ENCODE measurements at places on chromosomes 6 and 20. TPM values are rescaled to one million over a fixed set of nuclear protein-coding genes. Genes with fewer than 3 reads are reported as not detected.
A peak's percentile ranks its signal among the peaks of the same experiment; 100 is the strongest.

The ZNF512B gene
- 19.2 TPM for total RNA-seq

The ARMH2 gene
- total RNA-seq = not detected

The DDO gene
- 3.6 TPM for total RNA-seq

The CNR1 gene
- total RNA-seq = 4.8 TPM

The RAMACL gene
- 1.9 TPM for total RNA-seq

The MAP3K5 gene
- 32.9 TPM for total RNA-seq

The SLC17A2 gene
- total RNA-seq = 0.76 TPM

The CFAP206 gene
- 2.5 TPM for total RNA-seq

The SLC13A3 gene
- total RNA-seq = 31.5 TPM

The VSX1 gene
- total RNA-seq = 0.41 TPM

The PTP4A1 gene
- 43.7 TPM for total RNA-seq

The THBD gene
- 48.1 TPM for total RNA-seq

DNA sequence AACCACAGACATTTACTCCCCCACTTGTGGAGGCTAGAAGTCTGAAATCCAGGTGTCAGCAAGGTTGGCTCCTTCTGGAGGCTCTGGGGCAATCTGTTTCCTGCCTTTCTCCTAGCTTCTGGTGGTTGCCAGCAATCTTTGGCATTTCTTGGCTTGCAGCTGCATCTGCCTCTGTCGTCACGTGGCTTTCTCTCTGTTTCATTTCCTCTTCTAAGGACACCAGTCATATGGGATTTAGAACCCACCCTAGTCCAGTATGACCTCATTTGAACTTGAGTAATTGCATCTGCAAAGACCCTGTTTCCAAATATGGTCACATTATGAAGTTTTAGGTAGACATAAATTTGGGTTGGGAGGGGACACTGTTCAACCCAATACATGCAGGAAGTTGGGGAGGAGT lies 56.2 kb upstream of the EPB41L1 start:
- DNase-seq = no peak

- no peak for DNase-seq
Observed at GRCh38 chr6:14913931-14914330, 331.9 kb upstream of the JARID2 start.

DNA sequence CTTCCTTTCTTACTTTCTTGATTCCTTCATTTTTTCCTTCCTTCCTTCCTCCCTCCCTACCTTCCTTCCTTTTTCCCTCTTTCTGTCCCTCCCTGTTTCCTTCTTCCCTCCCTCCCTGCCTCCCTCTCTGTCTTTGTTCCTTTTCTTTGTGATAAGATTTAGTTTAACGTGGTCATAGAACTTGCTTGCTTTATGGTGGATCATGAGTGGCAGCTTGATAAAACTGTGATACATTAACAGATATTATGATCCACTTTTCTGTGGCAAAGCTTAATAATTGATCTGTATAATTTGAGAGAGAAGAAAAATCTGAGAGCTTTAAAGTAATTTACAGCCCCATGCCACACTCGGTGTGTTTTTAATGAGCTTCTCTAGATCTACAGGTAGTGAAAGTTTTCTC lies 280.5 kb downstream of the RNF144B start:
- no peak for DNase-seq

- no peak for DNase-seq
Observed at GRCh38 chr6:152184573-152184916, 377.1 kb downstream of the ESR1 start.

GRCh38 chr6:147784371-147784770 lies 275.9 kb downstream of the SAMD5 start:
- no peak for DNase-seq

- no peak for DNase-seq
Observed at GRCh38 chr6:165952514-165952913, 215.1 kb downstream of the TBXT start.

- no peak for DNase-seq
Observed at GRCh38 chr20:18727032-18727508, 86.5 kb upstream of the SCP2D1 start.

DNA sequence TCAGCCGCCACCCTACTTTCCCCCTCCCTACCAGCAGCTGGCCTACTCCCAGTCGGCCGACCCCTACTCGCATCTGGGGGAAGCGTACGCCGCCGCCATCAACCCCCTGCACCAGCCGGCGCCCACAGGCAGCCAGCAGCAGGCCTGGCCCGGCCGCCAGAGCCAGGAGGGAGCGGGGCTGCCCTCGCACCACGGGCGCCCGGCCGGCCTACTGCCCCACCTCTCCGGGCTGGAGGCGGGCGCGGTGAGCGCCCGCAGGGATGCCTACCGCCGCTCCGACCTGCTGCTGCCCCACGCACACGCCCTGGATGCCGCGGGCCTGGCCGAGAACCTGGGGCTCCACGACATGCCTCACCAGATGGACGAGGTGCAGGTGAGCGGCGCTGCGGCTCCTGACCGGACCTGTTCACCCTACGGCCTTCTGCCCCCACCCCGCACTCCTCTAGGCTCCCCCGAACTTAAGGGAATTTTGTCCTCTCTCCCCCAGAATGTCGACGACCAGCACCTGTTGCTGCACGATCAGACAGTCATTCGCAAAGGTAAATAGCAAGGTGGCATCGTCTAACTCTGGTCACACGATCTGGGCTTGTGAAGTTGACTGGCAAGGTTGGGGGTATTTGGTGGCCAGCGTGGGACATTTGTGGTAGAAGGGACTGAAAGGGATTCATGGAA lies 2.3 kb downstream of the TFAP2C start:
- DNase-seq = no peak

DNA sequence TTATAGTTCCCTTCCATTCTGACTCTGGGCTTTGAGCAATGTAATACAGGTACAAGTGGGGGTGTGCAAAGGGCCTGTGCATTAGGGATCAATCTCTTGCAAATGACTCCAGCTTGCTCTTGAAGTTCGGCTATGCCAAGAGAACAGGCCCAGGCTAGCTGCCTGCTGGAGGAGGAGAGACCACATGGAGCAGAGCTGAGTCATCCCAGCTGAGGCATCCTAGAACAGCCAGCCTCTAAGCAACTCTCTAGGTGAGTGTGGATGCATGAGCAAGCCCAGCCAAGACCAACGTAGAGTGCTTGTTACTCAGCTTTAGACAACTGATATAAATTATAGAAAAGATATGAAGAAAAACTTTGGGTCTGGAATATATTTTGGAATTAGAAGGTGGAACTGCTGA lies 47.6 kb upstream of the RBM24 start:
- no peak for DNase-seq

- no peak for DNase-seq
Observed at GRCh38 chr6:132072271-132072670, 121.1 kb upstream of the CCN2 start.

- no peak for DNase-seq
Observed at GRCh38 chr20:48455651-48456365, 372.0 kb downstream of the PREX1 start.

DNA sequence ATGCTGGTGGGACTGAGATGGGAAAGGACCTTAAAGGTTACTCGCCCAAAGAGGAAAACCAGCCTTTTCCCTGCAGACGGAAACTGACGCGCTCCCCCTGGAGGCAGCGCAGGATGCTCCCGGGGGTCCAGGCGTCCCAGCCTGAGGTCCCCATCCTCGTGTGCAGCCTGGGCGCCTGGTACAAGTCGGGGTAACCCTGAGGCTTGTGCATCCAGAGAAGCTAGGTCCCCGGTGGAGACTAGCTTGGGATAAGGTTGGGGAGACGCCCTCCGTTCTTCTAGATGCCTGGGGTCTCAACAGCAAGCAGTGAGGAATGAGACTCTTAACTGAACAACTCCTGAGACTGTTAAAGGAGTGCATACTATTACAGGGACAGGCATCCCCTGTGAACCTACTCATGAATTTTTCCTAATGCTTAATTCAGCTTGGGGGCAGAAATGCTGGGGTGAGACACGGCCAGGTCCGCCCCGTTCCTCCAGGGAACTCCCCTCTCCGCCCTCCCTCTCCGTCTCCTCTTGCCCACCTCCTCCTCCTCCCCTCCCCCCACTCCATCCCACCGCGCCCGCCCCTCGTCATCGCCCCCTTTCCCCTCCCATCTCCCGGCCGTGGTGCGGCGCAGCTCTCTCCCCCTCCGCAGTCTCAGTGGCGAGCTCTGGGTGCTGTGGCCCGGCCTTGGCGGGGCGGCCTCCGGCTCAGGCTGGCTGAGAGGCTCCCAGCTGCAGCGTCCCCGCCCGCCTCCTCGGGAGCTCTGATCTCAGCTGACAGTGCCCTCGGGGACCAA lies at the start of gene PRSS35:
TSS of gene PRSS35 (plus strand) at position 634 of the 781 bp plus-strand sequence. CDS start 10,908 bp downstream, outside the sequence.
- DNase-seq = peak; percentile 83

DNA sequence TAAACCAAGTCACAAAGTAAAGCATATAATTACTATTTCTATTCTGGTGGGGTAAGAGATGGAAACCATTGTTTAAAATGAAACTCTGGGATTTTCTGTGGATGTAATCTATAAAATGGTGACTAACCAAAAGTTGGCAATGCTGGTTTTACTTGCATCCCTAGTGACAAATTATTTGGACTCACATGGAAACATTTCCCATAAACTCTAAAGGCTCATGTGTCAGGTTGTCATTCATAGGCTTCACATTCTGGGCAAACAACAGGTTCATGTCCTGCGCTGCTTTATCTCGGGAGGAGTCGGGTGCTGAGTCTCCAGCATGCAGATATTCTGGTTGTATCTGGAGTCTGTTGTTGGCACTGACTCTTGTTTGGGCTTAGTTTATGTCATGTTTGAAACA lies 98.0 kb upstream of the SCP2D1 start:
- no peak for DNase-seq

- DNase-seq = no peak
Observed at GRCh38 chr20:51184289-51184688, 161.4 kb upstream of the KCNG1 start.

- no peak for DNase-seq
Observed at GRCh38 chr6:151065027-151065815, 174.5 kb upstream of the AKAP12 start.

- DNase-seq = no peak
Observed at GRCh38 chr20:22584922-22585785, 782 bp upstream of the FOXA2 start.

DNA sequence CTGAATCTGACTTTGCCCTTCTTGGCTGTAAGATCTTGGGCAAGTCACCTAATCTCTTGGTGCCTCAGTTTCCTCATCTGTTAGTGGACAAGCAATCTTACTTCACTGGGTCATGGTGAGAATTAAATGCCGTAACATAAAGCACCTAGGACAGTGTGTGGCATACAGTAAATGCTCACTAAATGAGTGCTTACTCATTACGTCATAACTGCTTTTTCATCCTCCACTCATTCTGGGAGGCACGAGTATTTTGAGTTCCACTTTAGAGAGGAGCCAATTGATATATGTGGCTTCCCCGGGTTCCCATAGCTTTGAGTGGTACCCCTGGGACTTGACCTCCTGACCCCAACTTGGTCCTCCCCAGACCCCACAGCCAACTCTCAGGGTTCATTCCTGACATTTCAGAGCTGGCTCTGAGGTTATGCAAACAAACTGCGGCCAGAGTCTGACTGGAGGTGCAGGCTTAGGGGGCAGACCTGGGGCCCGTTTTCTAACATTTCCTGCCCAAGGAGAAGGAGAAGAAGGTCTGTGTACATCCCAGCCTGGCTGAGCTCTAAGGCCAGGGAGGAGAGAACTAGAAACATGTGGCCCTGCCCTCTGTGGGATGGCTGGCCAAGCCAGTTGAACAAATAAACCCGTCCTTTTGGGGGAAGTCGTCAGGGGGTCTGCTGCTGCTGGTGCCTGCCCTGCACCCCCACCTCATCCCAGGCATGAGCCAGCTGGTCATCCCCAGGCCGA lies 5.8 kb downstream of the ANGPT4 start:
- DNase-seq = peak; percentile 6

DNA sequence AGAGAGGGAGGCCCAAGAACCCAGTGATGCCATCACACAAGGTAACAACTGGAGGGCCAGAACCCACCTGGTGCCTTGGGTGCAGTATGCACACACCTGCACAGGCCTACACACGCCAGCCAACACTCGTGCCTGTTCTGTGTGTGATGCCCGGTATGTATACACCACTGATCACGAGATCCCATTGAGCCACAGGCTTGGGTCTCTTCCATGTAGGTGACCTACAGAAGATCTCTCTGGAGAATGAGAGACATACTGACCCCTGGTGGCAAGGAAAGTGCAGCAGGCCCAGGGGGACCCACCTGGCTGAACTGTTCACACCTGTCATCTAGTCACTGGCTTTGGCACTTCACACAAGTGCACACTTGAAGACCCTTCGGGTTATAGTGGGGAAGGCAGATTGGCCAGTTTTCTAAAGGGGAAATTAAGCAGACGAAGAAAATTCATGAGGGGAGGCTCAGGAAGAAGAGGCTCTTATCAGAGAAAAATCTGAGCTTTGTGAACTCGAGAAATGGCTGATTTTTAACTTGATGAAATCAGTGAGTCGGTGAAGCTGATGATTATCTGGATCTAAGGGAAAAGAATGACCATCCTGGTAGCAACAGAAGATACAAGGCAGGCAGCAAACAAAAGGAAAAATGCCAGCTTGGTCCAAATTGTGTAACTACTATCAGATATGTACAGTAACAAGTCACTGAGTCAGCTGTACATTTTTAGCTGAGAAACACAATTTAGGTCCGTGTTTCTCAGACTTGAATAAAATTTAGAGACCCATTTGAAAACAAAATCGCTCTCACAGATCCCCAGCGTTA lies 69.1 kb upstream of the PBOV1 start:
- peak; percentile 32 for DNase-seq

- no peak for DNase-seq
Observed at GRCh38 chr6:154874773-154875592, 120.1 kb upstream of the TIAM2 start.

DNA sequence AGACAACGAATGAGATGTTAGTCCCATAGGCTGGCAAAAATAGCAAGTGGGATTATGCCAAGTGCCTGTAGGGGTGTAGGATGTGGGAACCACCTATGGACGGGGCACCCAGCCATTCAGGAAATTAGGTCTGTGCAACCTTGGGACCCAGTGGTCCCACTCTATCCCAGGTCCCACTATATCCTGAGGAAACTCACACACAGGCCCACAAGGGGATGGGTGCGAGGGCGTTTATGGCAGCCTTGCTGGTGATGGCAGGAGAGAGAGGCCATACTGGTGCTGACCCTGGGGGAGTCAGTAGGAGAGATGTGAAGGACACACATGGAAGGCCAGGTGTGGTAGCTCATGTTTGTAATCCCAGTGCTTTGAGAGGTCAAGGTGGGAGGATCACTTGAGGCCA lies 163.6 kb downstream of the EYA2 start:
- DNase-seq = no peak

- DNase-seq = no peak
Observed at GRCh38 chr6:16704401-16705045, 56.7 kb downstream of the ATXN1 start.

DNA sequence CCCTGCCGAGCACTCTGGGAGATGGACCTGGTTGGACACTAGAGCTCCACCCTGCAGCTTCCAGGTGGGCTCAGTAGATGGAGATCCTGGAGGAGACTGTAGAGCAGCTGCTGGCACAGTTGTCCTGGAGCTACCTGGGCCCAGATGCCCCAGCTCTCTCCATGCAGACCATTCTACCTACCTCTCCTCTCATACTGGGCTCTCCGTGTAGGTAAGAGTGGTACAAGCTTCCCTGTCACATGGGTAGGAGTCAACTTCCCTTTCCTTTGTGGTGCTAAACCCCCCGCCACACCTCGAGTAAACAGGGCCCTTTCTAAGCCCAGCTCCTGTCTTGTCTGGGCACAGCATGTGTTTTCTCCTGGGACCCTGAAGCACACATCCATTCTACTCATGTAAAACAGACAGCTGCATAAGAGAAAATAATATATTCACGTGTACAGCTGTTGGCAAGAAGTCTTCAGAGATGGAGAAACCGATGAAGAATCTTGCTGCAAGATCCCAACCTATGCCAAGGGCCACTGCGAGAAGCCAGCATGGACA lies 108.1 kb upstream of the DUSP22 start:
- DNase-seq = no peak
